ENCODE measurements at places on chromosomes 5 and 9. TPM values are rescaled to one million over a fixed set of nuclear protein-coding genes. Genes with fewer than 3 reads are reported as not detected.

The MEF2C gene
- total RNA-seq, result 6.8 TPM

The C9 gene
- total RNA-seq, result not detected

DNA sequence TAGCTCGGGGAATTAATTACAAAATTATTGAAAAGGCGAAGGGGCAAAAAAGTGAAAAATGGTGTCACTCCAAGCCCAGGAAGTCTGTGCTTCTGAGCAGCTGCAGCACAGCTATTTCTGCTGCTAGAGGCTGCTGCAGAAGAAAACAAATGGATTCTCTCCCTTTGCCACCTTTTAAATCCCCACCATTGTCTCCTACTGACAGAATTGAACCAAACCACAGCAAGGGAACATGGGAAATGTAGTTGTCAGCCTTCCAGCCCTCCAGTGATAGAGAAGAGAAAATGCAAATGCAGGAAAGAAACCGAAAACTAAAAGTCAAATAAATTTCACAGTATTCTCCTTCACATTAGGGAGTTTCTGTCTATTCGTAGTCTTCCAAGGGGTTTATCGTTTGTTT is 33.4 kb upstream of the CDC42SE2 start:
- H3K27me3 ChIP-seq, result no peaks in the 10 kb centered on the region
- H3K4me1 ChIP-seq, result peaks cover 9% of the 10 kb centered on the region
- DNase-seq, result no peak
- H3K27ac ChIP-seq, result no peak overlapping the region
- no peaks in the 10 kb centered on the region for H3K36me3 ChIP-seq

The SLC1A1 gene
- total RNA-seq, result 0.12 TPM

GRCh38 chr5:38837932-38838331 is 7.9 kb upstream of the OSMR start:
- no peak overlapping the region for H3K27ac ChIP-seq
- H3K4me1 ChIP-seq, result no peaks in the 10 kb centered on the region
- H3K27me3 ChIP-seq, result no peaks in the 10 kb centered on the region
- H3K4me3 ChIP-seq, result no peak overlapping the region
- H3K36me3 ChIP-seq, result no peaks in the 10 kb centered on the region
- no peak for DNase-seq

- DNase-seq, result no peak
- H3K4me3 ChIP-seq, result no peak overlapping the region
- H3K4me1 ChIP-seq, result no peaks in the 10 kb centered on the region
- H3K27me3 ChIP-seq, result no peaks in the 10 kb centered on the region
- no peak overlapping the region for H3K27ac ChIP-seq
Measured at GRCh38 chr9:84917366-84918070, 248.0 kb downstream of the NTRK2 start.

- no peaks in the 10 kb centered on the region for H3K36me3 ChIP-seq
- H3K4me1 ChIP-seq, result no peaks in the 10 kb centered on the region
- H3K27me3 ChIP-seq, result no peaks in the 10 kb centered on the region
- DNase-seq, result no peak
Measured at GRCh38 chr5:112338681-112339337, 80.3 kb downstream of the EPB41L4A start.

- H3K4me3 ChIP-seq, result no peak overlapping the region
- H3K27ac ChIP-seq, result no peak overlapping the region
- no peaks in the 10 kb centered on the region for H3K4me1 ChIP-seq
- no peaks in the 10 kb centered on the region for H3K27me3 ChIP-seq
- H3K36me3 ChIP-seq, result no peaks in the 10 kb centered on the region
- DNase-seq, result no peak
Measured at GRCh38 chr9:94112716-94113465, 28.6 kb downstream of the PTPDC1 start.

GRCh38 chr5:172114875-172115422 is 73.1 kb downstream of the STK10 start:
- peak; percentile 44 for DNase-seq
- peak overlapping the region; percentile 70 for H3K27ac ChIP-seq
- H3K4me3 ChIP-seq, result peak overlapping the region; percentile 50
- H3K4me1 ChIP-seq, result peaks cover 67% of the 10 kb centered on the region
- peaks cover 12% of the 10 kb centered on the region for H3K36me3 ChIP-seq

DNA sequence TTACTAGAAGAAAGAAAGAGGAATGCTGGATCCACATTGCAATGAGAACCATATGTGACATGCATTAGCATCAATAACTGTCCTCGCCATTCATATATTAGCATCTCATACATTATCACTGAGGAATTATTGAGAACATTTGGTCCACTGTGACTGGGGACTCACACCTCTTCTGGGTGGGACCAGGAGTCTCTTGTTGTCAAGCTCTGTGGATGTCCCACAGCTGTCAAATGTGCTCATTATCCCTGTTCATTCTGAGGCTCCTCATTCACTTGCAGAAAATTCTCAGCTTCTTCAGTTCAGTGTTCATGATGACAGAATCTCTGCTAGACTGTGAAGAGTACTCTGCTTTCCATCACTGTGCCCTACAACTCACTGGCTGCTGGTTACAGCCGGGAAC is 109.4 kb downstream of the PJA2 start:
- H3K27me3 ChIP-seq, result no peaks in the 10 kb centered on the region
- no peak overlapping the region for H3K27ac ChIP-seq
- no peak for DNase-seq
- H3K36me3 ChIP-seq, result no peaks in the 10 kb centered on the region

The IFNA13 gene
- total RNA-seq, result not detected

The TMC1 gene
- not detected for total RNA-seq

- no peak overlapping the region for H3K4me3 ChIP-seq
- H3K27me3 ChIP-seq, result no peaks in the 10 kb centered on the region
- H3K27ac ChIP-seq, result no peak overlapping the region
- H3K36me3 ChIP-seq, result peaks cover 3% of the 10 kb centered on the region
- DNase-seq, result no peak
Measured at GRCh38 chr5:80631278-80632259, 22.9 kb upstream of the MSH3 start.

DNA sequence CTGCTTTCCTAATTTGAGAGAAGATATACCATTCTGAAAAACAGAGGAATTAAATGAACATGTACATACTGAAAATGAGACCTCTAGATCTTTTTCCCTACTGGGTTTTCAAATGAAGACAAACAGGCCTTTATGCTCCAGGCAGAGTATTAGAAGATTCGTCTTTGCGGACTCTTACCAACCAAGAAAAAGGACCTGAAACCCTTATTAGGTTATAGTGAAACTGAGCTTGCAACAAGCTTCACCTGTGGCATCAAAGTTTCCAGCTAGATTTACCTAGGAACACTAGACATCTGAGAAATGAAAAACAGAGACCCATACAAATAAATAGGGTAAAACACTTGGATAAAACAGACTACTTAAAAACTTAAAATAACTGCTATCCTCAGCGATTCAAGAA is 46.3 kb downstream of the SMIM15 start:
- no peak overlapping the region for H3K4me3 ChIP-seq
- H3K4me1 ChIP-seq, result no peaks in the 10 kb centered on the region
- no peak for DNase-seq
- no peak overlapping the region for H3K27ac ChIP-seq
- no peaks in the 10 kb centered on the region for H3K36me3 ChIP-seq
- no peaks in the 10 kb centered on the region for H3K27me3 ChIP-seq

The RHOBTB3 gene
- 1.6 TPM for total RNA-seq

- H3K4me1 ChIP-seq, result peaks cover 88% of the 10 kb centered on the region
- H3K27me3 ChIP-seq, result no peaks in the 10 kb centered on the region
- H3K4me3 ChIP-seq, result no peak overlapping the region
Measured at GRCh38 chr5:172149073-172149472, 39.0 kb downstream of the STK10 start.
